ENCODE measurements at places on chromosomes 5 and 9.

DNA sequence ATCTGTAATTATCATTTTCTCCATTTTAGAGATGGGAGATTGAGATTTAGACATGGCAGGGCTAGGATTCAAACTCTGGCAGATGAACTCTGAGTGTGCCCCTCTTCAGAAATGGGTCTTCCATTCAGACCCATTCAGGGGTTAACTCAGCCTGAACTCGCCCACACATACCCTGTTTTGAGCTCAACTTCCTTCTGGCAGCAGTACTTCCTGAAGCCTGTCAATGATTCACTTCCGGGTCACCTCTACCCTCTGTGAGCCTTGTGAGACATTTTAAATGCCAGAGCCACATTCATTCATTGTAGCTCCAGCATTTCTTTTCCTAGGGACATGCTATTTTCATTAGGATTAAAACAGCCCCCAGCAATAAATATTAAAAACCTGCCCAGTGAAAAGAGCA is 209.3 kb upstream of the SLC24A2 start:
- no peak for DNase-seq

DNA sequence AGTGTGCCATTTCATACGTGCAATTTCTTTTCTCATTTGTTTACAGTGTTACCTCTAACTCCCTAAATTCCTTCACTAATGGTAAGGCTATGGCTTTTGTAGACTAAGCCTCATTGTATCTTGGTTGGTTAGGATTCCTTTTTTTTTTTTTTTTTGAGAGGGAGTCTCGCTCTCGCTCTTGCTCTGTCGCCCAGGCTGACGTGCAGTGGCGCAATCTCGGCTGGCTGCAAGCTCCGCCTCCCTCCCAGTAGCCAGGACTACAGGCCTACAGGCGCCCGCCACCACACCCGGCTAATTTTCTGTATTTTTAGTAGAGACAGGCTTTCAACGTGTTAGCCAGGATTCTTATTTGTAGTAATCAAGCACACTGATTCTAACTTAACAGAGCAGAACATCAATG is 57.7 kb downstream of the SPEF2 start:
- DNase-seq: no peak

GRCh38 chr9:83623679-83624076 is 735 bp downstream of the IDNK start:
- DNase-seq: no peak

DNA sequence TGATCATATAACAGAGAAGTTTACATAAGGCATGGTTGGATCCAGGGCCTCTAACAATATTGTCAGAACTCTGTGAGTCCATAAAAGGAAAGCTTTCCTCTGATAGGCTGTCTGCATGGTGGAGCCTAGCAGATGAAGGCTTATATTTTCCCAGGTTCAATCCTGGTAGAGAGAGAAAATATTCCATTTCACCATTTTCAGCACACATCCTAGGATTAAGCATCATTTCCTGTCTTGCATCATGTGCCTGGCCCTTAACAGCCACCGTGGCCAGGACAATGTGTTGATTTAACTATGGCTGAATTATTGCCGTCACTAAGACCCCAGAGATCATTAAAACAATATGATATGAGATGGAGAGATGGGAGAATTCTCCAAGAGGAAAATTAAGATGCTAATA is 90.9 kb upstream of the GRIA1 start:
- DNase-seq: no peak

DNA sequence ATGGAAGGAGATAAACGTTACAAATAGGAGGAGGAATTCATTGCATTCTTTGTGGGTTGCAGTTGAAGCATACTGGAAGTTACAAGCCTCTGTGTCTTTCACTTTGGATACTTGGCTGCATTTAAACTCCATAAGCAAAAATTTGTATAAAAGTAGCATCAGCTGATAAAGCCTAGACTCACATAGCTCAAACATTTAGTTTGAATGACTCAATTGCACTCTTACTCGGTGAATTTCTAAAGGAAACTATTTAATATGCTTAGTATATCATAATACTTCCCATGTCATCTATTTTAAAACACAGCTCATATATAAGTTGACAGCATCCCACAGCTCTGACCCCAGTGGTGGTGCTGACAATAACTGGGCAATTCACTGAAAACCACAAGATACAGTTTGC is 596.6 kb upstream of the ZNF608 start:
- DNase-seq: no peak

Measured in suppressor macrophage treated with lipopolysaccharide for 4 hours (primary cell).